Activated CD4-positive, alpha-beta T cell treated with anti-CD3 and anti-CD28 coated beads, Interleukin-2, amount 10 ng/mL, durations not matched to agents 7 days and 5 days (primary cell): ENCODE measurements at places on chromosomes 4 and X. TPM values are rescaled to one million over a fixed set of nuclear protein-coding genes. Genes with fewer than 3 reads are reported as not detected.

USP53 gene
- 6.9 TPM for total RNA-seq

TKTL2 gene
- not detected for total RNA-seq

TRPC3 gene
- total RNA-seq, result 0.94 TPM

SSX4B gene
- not detected for total RNA-seq

DNA sequence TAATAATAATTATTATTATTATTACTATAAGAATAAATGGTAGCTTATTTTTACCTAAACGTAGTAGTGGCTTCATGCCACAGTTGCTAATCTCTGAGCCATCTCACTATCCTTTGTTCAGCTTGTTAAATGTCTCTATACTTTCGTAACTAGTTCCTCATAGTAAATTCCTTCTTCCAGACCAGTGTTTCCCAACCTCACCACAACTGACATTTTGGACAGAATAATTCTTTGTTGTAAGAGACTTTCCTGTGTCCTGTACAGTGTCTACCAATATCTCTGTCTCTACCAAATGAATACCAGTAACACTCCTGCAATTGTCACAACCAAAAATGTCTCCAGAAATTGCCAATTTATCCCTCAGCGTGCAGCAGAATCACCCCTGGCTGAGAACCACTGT lies 1040.9 kb downstream of the DMD start:
- H3K4me3 ChIP-seq, result no peak overlapping the region
- no peak overlapping the region for H3K27ac ChIP-seq
- H3K4me1 ChIP-seq, result no peaks in the 10 kb centered on the region
- DNase-seq, result no peak

GRCh38 chrX:11040996-11041395 lies 70.1 kb upstream of the HCCS start:
- H3K27me3 ChIP-seq, result no peaks in the 10 kb centered on the region
- H3K4me1 ChIP-seq, result no peaks in the 10 kb centered on the region
- H3K27ac ChIP-seq, result no peak overlapping the region
- no peak overlapping the region for H3K4me3 ChIP-seq
- no peak for DNase-seq
- H3K36me3 ChIP-seq, result no peaks in the 10 kb centered on the region

GRCh38 chr4:15002659-15003400 lies 549 bp downstream of the CPEB2 start:
- H3K27me3 ChIP-seq, result no peaks in the 10 kb centered on the region
- peaks cover 28% of the 10 kb centered on the region for H3K4me1 ChIP-seq
- DNase-seq, result peak; percentile 89
- peaks cover 8% of the 10 kb centered on the region for H3K36me3 ChIP-seq

GRCh38 chr4:156999175-156999517 lies 27.5 kb upstream of the PDGFC start:
- no peak overlapping the region for H3K27ac ChIP-seq
- no peak overlapping the region for H3K4me3 ChIP-seq
- H3K4me1 ChIP-seq, result no peaks in the 10 kb centered on the region
- no peaks in the 10 kb centered on the region for H3K27me3 ChIP-seq
- H3K36me3 ChIP-seq, result no peaks in the 10 kb centered on the region

DNA sequence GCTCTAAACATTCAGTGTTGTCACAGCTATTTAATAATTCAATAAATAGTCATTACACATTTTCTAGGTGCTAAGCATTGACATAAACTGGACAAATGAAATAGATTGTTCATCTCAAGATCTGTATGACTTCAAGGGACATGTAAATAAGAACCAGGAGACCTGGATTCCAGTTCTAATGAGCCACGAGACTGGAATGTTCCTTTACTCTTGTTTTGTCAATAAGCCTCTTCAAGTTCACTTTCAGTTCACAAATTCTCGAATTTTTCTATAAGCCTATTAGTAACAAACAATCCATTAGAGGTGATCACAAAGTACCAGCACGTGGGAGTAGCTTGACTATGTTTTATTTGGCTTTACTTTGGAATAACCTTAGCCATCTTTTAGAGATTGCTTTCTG lies 514.0 kb upstream of the SMIM31 start:
- H3K4me1 ChIP-seq, result no peaks in the 10 kb centered on the region
- DNase-seq, result no peak
- no peak overlapping the region for H3K4me3 ChIP-seq
- no peaks in the 10 kb centered on the region for H3K36me3 ChIP-seq
- no peaks in the 10 kb centered on the region for H3K27me3 ChIP-seq
- H3K27ac ChIP-seq, result no peak overlapping the region

DNA sequence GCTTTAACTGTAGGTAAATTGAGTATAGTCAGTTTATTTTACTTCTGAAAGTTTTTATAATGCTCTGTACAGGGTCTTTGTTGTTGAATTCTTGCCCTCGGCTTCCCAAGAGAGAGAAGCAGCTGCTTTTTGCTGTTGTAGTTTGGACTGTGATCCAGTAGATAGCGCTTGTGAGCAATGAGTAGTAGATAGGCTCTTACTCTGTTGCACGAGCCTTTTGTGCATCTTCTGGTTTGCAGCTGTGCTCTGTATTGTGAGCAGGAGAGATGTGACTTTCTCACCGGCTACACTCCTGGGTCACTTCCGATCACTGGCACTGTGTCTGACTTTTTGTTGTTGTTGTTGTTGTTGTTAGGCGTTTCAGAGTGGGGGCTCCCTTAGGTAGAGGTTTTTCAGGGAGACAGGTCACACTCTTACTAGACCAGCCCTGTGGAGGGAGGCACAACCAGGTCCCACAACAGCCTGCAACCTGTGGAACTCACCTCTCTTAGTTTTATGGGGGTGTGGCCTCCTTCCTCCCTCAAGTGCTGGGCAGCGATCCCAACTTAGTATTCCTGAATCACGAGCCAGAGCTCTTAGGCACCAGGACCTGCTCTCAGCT lies 822.1 kb upstream of the GALNTL6 start:
- no peaks in the 10 kb centered on the region for H3K27me3 ChIP-seq
- H3K36me3 ChIP-seq, result no peaks in the 10 kb centered on the region
- no peaks in the 10 kb centered on the region for H3K4me1 ChIP-seq
- no peak for DNase-seq
- no peak overlapping the region for H3K4me3 ChIP-seq

DNA sequence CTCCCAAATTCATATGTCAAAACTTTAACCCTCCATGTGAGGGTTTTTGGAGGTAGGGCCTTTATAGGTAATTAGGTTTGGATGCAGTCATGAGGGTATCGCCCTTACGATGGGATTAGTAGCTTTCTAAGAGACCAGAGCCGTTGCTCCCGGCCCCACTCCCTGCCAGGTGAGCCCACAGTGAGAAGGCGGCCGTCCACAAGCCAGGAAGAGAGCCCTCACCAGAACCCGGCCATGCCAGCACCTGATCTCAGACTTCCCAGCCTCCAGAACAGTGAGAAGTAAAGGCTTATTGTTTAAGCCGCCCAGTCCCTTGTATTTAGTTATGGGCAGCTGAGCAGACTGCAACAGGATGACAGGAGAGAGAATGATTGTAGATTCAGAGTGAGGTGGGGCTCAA lies 40.8 kb downstream of the DCTD start:
- H3K4me3 ChIP-seq, result no peak overlapping the region
- no peak overlapping the region for H3K27ac ChIP-seq
- DNase-seq, result no peak
- H3K4me1 ChIP-seq, result no peaks in the 10 kb centered on the region
- H3K36me3 ChIP-seq, result no peaks in the 10 kb centered on the region

DNA sequence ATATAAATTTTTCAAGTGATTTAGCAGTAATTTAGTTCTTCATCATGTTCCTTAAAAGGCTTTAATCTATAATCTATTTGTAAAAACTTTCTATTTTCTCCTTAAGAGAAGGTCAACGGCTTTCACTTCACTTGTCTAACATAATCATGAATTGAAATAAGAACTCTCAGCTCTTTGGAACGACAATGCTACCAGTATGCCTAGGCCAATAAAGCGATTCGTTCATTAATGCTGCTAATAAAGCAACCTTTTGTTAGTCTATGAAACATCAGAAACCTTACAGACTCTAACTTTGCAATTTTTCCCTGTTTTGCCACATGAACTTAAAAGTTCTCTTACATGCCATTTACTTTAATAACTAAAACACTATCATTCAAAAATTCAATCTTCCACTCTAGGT lies 47.6 kb downstream of the FBXW7 start:
- no peak for DNase-seq
- H3K36me3 ChIP-seq, result peaks cover 9% of the 10 kb centered on the region
- H3K27me3 ChIP-seq, result no peaks in the 10 kb centered on the region
- no peak overlapping the region for H3K27ac ChIP-seq

DNA sequence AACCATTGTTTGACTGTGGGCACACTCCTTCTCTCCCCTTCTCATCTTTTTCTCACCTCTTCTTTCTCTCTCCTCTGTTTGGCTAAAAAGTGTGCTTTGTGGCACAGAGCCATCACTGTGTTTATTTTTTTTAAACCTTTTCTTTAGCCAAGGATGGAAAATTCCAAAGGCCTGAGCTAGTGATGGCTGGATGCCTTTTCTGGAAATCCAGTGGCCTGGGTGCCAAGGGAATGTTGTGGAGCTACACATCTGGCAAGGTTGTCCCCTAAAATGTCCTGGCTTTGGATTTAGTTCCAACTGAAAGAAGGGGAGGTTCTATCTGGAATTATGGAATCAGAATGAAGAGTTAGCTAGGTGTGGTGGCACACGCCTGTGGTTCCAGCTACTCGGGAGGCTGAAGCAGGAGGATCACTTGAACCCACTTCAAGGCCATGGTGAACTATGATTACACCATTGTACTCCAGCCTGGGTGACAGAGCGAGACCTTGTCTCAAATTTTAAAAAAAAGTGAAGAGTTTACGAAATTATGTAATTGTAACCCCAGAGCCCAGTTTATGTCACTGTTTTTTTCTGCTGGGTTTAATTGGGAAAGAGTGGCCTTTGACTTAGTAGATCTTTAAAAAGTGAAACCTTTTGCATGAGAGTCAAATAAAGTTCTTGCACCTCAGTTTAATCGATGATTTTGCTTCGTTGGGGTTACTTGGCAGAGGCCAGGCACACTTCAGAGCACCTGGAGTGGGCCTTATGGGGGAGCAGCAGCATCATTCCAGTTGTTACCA lies 17.7 kb downstream of the DOCK11 start:
- no peak for DNase-seq
- no peak overlapping the region for H3K27ac ChIP-seq
- peaks cover 28% of the 10 kb centered on the region for H3K4me1 ChIP-seq
- peaks cover 49% of the 10 kb centered on the region for H3K36me3 ChIP-seq
- H3K4me3 ChIP-seq, result no peak overlapping the region

DNA sequence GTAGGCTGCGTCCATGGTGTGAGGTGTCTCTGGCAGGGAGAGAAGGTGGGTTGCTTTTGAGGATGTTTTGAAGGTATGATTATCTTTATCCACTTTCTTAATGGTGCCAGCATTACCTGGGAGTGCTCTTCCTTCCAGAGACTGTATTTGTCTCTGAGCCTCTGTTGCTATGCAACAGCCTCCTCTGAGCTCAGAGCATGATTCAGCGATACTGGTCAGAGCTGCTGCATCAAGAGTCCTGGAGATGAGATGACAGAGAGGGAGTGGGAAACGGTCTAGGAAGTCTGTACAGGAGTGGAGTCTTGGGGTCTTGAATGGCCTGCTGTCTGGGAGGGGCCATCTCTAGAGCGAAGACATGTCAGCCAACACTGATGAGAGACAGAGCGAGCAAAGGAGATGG lies 104.4 kb upstream of the RAB40AL start:
- H3K27me3 ChIP-seq, result no peaks in the 10 kb centered on the region
- H3K4me3 ChIP-seq, result no peak overlapping the region
- no peak for DNase-seq
- H3K4me1 ChIP-seq, result no peaks in the 10 kb centered on the region
- peaks cover 4% of the 10 kb centered on the region for H3K36me3 ChIP-seq

GRCh38 chrX:107669261-107669660 lies 41.0 kb downstream of the PRPS1 start:
- H3K4me1 ChIP-seq, result peaks cover 27% of the 10 kb centered on the region
- no peak overlapping the region for H3K27ac ChIP-seq
- peaks cover 8% of the 10 kb centered on the region for H3K36me3 ChIP-seq
- no peak for DNase-seq
- H3K4me3 ChIP-seq, result no peak overlapping the region
- no peaks in the 10 kb centered on the region for H3K27me3 ChIP-seq

GRCh38 chrX:48511560-48511959 lies 2.8 kb downstream of the PORCN start:
- peak overlapping the region; percentile 13 for H3K27ac ChIP-seq
- H3K4me1 ChIP-seq, result peaks cover 38% of the 10 kb centered on the region
- H3K4me3 ChIP-seq, result no peak overlapping the region
- DNase-seq, result no peak
